ENCODE measurements at places on chromosomes 7 and 10. TPM values are rescaled to one million over a fixed set of nuclear protein-coding genes. Genes with fewer than 3 reads are reported as not detected.

- no peak for DNase-seq
Measured at GRCh38 chr7:17706734-17707133, 233.6 kb downstream of the SNX13 start.

- no peak for DNase-seq
Measured at GRCh38 chr7:98314469-98314868, 33.0 kb downstream of the BRI3 start.

DNA sequence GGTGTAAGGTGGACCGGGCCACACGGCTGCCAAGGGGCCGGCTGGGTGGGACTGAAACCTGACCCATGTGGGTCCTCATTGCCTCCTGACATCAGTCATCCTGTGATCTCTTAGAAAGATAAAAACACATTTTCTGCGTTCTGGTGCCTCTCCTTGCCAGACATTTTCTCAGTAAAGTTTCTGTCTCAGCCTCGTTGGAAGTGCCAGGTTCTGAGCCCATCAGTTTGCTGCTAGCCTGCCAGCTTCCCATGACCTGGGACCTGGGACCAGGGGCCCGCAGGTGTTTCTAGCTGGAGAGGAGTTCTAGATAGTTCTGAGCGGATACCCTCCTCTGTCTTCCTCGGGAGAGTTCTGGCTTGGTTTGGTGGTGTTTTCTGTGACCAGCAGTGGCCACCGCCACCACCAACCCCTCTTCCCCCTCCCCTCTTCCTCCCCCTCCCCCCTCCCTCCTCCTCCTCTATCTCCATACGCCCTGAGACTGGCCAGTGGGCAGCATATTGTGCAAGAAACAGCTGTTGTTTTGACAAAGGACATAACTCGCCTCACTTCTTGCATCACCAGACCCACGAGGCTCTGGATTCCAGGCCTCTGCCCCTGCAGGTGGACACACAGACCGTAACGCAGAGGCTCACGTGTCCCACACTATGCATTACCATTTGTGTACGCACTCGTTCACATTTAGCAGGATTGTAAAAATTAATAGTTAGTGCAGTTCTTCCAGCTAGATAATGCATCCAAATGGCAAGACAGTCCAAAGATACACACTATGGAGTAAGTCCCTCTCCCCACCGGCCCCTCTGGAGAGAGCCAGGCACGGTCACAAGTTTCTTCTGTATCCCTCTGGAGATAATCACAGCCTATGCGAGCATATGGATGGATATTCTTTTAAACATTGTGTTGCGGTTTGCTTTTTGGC lies 94.6 kb downstream of the CUX1 start:
- peak; percentile 87 for DNase-seq

Gene TRAPPC14
- total RNA-seq: 14.9 TPM

Gene TEX47
- not detected for total RNA-seq

- DNase-seq: no peak
Measured at GRCh38 chr7:88202799-88203198, 17.0 kb downstream of the SRI start.

GRCh38 chr10:78599122-78599853 lies 469.5 kb upstream of the ZMIZ1 start:
- no peak for DNase-seq

DNA sequence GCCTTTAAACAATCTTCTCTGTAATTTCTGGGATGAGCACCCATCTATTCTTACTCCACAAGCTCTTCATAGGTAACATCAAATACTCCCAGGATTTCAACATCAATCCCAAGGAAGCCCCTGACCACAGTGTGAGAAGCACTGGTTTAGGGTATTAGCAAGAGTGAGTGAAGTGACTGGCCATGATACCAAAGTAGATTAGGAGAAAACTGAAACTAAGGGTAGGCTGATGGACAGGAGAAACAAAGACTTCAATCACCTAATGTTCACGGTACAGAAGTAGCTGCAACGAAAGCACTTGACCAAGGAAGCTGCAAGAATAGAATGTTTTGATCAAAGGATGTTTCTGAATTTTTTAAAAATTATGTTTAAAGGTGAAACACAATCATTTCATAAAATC lies 49.8 kb downstream of the LMBR1 start:
- DNase-seq: no peak

- no peak for DNase-seq
Measured at GRCh38 chr7:136058546-136058945, 81.4 kb upstream of the MTPN start.

GRCh38 chr7:15688911-15689310 lies 2.4 kb upstream of the MEOX2 start:
- no peak for DNase-seq

- no peak for DNase-seq
Measured at GRCh38 chr10:28375399-28376354, 72.8 kb upstream of the MPP7 start.

DNA sequence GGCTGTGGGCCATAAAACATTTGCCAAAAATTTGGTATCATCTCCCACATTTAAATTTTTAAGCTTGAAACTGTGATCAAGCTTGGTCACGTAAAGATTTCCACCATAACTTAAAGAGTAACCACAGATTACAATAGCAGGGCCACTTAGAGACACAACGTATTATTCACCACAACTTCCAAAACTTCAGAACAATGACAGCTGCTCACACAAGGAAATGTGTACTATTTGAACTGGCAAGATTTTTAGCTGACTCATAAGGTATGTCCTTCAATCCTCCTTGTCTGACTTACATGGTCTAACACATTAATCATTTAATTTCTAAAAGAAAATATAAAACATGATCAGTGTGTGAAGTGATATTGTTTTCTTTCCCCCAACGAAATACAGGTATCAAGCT lies 234.5 kb downstream of the PARD3 start:
- DNase-seq: peak; percentile 54

DNA sequence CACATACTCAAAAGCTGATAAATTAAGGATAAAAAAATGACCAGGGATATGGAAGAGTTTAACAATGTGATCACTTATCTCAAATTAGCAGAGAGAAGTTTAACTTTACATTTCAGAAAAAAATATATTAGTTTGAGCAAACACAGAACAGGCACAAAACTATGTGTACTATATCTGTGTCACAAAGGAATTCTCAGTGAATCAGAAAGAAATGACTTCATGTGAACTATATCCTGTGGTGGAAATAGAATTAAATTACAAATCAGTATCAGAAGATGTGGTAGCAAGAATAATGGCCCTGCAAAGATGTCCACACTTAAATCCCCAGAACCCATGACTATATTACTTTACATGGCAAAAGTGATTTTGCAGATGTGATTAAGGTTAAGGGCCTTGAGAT lies 70.3 kb downstream of the SEC23IP start:
- DNase-seq: no peak

DNA sequence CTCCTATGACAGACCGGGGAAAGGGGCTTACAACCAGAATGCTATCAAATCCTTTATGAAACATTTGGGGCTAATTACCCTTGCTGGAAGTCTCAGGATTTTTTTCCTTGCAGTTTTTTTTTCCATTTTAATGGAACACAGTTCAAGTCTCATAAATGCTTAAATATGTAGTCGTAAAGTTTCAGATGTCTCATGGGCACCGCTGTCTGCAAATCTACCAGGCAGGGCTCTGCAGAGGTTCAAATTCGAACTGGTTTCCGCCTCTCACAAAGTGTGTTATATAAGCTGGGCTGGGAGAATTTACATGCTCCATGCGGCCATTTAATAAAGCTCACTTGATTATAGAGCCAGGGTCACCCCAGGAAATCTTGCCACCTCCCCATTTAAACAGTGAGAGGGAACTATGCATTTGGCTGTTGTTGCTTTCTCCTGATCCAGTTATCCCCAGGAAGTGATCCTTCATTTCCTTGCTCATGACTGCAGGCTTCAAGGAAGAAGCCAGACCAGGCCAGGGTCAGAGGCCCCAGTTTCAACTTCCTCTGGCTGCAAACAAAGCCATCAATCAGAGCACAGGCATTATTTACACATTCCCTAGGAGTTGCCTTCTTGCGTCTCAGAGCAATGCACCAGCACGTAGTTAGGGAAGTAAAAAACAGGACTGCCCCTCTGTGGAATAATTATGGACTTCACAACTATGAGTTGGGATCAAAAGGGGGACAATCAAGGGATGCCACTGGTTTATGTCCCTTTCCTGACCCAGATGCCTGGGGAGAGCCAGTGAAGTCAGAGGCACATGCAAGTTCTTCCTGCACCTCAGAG lies 358.8 kb downstream of the PRPF18 start:
- DNase-seq: no peak

DNA sequence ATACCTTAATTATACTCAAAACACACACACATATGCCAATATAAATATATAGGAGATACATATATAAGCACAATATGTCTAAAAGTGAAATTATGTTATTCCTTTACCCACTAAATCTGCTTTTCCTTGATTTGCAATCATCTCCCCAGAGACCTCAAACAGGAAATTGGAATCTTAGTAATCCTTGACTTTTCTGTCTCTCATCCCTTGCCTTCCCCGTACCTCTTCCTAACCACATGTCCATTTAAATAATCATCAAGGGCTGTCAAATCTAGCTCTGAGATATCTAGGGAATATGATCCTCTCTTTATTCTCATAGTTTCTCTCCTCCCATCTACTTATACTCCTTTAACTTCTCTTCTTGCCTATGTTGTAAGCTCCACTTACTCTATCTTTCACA lies 336.6 kb downstream of the HGF start:
- no peak for DNase-seq

DNA sequence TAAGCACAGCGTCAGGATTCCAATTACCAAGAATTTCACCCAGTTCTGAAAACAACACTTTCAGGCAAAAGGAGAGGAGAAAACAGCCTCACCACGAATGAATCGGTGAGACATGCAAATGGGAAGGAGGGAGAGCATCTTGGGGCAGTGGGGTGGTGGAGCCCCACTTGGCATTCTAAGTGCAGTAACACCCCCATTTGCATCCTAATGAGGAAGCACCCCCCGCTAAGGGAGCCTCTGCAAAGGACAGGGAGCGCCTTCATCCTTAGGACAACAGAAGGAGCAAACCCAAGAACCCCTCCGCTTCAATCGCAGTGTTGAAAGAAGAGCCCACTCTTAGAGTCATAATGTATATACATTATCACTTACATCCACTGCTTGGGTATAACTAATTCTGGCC lies 46.8 kb downstream of the NRAP start:
- no peak for DNase-seq

GRCh38 chr7:5429253-5429856 lies 5.7 kb upstream of the TNRC18 start:
- DNase-seq: no peak

Gene RADIL
- 2.4 TPM for total RNA-seq

GRCh38 chr7:104358446-104359132 lies 30.2 kb downstream of the LHFPL3 start:
- no peak for DNase-seq

Gene VPS37D
- 12.2 TPM for total RNA-seq

Gene H2BK1
- not detected for total RNA-seq

DNA sequence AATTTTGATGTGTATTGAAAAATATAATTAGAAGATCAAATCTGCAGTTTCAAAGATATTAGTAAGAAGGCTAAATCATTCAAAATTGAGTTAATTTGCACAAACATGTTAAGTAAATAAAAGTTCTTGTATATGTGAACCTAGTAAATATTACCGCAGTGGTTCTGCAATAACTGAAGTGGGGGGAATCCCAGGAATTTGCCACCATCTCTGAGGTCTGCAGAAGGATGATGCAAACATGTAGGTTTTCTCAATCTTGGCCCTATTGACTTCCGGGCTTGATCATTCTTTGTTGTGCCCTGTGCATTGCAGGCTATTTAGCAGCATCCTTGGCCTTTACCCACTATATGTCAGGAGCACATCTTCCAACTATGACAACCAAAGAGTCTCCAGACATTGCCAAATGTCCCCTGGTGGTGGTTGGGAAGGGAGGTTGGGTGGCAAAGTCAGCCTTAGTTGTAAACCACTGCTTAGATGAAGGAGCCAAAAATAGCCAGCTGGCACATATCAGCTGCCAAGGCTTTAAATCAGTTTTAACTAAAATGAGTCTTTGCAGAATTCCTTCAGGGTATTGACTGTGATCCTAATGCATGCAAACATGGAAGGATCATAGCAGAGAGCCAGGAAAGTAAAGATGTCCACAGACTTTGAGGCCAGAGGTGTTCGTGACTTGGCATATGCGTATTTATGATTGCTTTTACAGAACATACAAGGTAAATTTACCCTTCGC lies 146.3 kb downstream of the TRIL start:
- no peak for DNase-seq

DNA sequence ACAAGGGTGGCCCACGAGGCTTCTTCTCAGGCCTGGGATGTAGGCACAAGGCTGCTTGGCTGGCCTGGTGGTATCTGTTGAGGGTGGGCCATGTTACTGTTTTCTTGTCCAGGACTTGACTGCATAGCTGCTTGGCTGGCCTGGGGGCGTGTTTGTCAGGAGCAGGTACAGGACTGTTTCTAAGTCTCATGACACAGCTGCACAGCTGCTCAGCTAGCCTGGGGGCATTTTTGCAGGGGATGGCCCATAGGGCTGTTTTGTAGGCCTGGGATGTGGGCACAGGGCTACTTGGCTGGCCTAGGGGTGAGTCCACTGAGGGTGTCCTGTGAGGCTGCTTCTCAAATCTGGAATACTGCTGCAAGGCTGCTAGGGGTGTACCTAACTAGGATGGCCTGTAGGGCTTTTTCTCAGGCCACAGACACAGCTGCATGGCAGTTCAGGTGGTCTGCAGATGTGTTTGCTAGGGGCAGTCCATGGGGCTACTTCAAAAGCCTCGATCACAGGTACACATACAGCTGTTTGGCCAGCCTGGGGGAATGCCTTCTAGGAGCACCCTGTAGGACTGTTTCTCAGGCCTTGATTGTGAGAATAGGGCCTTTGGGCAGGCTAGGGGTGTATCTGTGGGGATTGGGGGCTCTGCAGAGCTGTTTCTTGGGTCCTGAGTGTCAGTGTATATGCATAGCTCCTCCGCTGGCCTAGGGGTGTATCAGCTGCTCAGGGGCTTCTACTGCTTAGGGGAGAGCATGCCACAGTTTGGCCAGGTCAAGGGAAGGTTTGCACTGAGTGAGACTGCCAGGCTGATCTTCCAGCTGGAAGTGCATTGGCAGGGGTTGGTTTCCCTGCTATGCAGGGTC lies 26.6 kb upstream of the PLA2G12B start:
- DNase-seq: no peak

- no peak for DNase-seq
Measured at GRCh38 chr7:1210979-1211608, 21.6 kb upstream of the UNCX start.

Gene DMBT1
- not detected for total RNA-seq

- no peak for DNase-seq
Measured at GRCh38 chr10:30502266-30503060, 68.5 kb downstream of the MAP3K8 start.

DNA sequence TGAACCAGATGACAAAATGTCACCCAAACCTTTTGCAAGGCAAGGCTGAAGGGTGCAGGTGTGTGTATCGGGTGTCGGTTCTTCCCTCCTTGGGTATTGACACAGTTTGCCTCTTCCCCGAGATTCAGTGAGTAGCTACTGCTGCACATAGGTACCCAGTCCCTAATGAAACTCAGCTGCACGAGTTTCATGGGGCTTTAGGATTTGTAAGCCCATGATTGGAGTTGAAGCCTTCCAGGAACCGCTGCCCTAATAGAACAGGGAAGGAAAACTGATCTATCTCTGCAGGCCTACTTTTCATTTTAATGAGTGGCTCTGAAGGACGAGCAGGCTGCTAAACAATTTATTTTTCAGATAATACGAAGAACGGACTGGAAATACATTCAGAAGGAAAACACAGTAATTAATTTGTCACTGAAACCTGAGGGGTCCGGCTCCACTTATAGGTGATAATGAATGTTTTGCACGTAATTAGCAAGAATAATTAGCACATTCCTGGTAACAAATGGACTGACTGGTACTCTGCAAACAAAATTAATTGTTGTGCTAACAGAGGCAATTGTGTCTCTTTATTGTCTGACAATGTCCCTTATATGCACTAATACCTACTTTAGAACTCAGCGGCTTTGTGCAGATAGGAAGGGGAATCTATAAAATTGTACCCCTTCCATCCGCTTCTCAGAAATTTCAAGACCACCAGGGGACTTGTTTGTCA lies 49.6 kb upstream of the FZD8 start:
- no peak for DNase-seq

Gene CEP55
- 73.2 TPM for total RNA-seq
